ENCODE measurements at places on chromosomes 4 and X. TPM values are rescaled to one million over a fixed set of nuclear protein-coding genes. Genes with fewer than 3 reads are reported as not detected.

XAGE2 gene
- not detected for total RNA-seq

FABP2 gene
- total RNA-seq: under 0.01 TPM

VCX gene
- not detected for total RNA-seq

NLRP2B gene
- not detected for total RNA-seq

ADH7 gene
- not detected for total RNA-seq

STOX2 gene
- 0.38 TPM for total RNA-seq

MED12 gene
- 12.8 TPM for total RNA-seq

TCEAL2 gene
- total RNA-seq: 0.19 TPM

PNMA5 gene
- not detected for total RNA-seq

GPC3 gene
- total RNA-seq: 0.19 TPM

Data from regular cardiac myocyte (primary cell).